ENCODE measurements at places on chromosomes 12 and 14.

- DNase-seq, result no peak
Observed at GRCh38 chr12:82958966-82959365, 272.3 kb downstream of the TMTC2 start.

- no peak for DNase-seq
Observed at GRCh38 chr12:54603872-54604271, 15.4 kb upstream of the PPP1R1A start.

DNA sequence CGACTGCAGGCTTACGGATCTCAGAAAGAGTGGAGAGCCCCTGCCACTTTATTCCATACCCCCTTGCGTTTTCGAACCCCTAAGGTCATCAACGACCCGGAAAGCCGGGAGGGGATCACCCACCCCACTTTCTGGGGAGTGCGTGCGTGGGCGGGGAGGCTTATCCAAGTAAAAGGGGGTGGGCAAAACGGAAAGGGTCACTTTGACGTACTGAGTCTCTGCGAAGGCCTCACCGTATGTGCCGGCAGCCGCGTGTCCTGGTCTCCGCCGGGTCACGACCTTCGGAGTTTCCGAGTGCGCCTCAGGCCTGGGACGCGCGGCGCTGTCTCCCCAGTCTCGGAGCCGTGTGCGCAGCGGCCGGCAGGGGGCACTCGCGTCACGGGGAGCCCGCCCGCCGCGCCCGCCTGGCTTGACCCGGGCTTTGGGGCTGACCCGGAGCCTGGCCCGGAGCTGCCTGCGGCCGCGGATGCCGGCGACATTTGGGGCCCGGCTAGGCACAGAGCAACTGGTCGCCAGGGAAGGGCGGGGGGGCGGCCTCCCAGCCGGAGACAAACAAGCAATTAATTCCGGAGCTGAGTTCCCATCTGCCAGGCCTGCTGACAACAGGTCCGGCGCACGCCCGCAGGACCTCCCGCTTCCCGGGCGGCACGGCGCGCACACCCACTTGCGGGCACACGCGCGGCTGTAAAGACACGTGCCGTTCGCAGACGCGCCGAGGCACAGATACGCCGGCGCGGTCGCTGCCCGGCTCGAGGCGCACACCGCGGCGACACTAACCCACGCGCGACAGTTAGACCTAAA lies 890 bp upstream of the KIF26A start:
- DNase-seq, result peak; percentile 51

GRCh38 chr14:69613312-69614073 lies 2.1 kb downstream of the SUSD6 start:
- DNase-seq, result no peak

DNA sequence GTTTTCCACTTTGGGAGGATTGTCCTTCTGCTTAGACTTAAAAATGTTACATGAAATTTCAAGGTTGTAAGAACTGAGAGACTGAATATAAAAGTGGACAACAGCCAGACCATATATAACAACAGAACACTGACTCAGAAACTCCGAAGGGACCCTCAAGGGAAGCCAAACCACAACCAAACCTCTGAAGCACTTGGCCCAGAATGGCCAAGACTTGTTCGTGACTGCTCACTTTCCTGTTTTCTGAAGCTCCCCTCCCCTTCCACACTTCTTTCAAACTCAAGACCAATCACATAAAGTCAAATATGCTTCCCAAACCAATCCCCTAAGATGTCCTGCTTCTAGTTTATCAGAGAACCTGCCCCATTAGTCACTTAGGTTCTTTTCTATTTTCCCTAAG lies 13.7 kb downstream of the OR6J1 start:
- DNase-seq, result no peak

DNA sequence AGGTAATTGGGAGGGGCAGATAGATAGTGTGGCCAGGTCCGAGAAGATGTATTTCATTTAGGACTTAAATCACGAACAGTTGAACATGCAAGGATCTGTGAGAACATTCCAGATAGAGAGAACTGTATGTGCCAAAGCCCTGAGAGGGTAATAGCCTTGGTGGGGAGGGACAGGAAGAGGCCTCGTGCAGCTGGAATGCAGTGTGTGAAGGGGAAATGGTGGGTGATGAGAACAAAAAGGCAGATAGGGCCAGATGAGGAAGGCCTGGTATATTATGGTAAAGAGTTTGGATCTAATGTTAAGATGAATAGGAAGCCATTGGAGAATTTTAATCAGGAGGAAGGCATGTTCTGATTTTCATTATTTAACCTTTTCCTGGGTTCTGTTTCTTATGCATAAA lies 136.3 kb downstream of the TPH2 start:
- no peak for DNase-seq

DNA sequence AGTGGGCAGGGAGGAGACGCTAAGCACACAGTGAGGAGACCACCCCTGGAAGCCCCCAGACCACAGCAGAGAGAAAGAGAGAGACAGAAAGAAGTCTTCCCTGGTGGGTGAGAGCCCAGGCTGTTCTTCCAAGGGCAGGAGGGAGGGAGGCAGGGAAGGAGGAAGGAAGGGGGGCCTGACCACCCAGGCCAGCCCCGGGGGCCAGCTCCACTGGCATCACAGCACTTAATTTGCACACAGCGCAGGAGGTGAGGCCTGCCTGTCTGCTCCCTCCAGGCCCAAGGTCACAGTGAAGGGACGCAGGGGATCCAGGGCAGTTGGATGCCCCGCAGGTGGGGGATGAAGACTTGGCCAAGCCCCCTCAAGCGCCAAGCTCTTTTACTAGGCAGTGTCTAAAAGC lies 141.9 kb upstream of the C14orf180 start:
- no peak for DNase-seq

GRCh38 chr14:21267886-21268616 lies 1.2 kb downstream of the HNRNPC start:
- no peak for DNase-seq

DNA sequence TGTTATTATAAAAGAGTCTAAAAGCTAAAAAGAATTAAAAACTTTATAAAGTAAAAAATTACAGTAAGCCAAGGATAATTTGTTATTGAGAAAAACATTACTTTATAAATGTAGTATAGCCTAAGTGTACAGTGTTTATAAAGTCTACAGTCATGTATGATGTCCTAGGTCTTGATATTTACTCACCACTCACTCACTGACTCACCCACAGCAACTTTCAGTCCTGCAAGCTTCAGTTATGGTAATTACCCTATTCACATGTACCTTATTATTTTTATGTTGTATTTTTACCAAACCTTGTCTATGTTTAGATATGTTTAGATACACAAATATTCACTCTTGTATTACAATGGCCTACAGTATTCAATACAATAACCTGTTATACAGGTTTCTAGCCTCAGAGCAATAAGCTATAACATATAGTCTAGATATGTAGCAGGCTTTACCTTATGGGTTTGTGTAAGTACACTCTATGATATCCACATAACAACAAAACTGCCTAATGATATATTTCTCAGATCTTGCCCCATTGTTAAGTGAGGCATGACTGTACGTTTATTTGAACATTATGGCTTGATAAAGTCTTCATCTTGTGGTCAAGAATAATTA lies 113.7 kb upstream of the KITLG start:
- DNase-seq, result no peak

GRCh38 chr14:86015941-86016340 lies 486.0 kb downstream of the FLRT2 start:
- no peak for DNase-seq

GRCh38 chr14:101977311-101978071 lies 13.1 kb downstream of the DYNC1H1 start:
- no peak for DNase-seq

GRCh38 chr14:52279408-52279807 lies 11.9 kb downstream of the PTGDR start:
- DNase-seq, result no peak

- DNase-seq, result no peak
Observed at GRCh38 chr14:105501504-105502291, 10.7 kb downstream of the TEDC1 start.

DNA sequence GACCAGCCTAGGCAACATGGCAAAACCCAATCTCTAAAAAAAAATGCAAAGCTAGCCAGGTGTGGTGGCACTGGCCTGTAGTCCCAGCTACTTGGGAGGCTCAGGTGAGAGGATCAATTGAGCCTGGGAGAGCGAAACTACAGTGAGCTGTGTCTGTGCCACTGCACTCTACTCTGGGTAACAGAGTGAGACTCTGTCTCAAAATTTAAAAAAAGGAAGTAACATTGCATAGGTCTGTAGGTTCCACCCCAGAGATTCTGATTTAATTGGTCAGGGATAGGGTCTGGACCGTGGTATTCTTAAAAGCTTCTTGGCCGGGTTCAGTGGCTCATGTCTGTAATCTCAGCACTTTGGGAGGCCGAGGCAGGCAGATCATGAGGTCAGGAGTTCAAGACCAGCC lies 26.2 kb downstream of the ZC2HC1C start:
- no peak for DNase-seq

DNA sequence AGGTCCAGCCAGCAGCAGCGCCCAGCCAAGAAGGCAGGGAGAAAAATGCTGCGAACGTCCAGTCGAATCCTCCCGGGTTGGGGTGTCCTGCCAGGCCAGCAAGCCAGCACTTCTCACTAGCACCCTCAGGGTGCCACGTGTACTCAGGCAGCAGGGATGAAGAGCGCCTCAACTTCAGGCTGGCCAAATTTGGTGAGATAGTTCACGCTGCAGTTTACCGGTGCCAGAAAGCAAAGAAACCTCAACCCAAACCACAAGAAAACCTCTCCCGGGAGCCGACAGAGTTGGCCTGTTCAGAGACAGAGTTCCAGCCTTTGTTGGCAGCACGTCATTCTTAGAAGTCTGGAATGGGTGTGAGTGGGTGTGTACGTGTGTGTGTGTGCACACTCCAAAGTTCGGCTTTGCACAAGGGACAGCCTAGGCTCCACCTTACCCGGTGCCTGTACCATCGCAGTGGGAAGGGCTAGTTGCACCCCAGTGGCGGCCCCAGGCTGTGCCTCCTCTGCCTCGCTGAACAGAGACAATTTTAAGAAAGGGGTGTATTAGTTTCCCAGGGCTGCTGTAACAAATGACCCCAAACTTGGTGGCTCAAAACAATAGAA lies 42.1 kb downstream of the ELK3 start:
- no peak for DNase-seq

GRCh38 chr14:36383767-36384431 lies 63.5 kb upstream of the MBIP start:
- DNase-seq, result no peak

GRCh38 chr14:77037938-77038568 lies 9.5 kb upstream of the IRF2BPL start:
- no peak for DNase-seq

- DNase-seq, result no peak
Observed at GRCh38 chr12:110906083-110906482, 14.3 kb downstream of the MYL2 start.

DNA sequence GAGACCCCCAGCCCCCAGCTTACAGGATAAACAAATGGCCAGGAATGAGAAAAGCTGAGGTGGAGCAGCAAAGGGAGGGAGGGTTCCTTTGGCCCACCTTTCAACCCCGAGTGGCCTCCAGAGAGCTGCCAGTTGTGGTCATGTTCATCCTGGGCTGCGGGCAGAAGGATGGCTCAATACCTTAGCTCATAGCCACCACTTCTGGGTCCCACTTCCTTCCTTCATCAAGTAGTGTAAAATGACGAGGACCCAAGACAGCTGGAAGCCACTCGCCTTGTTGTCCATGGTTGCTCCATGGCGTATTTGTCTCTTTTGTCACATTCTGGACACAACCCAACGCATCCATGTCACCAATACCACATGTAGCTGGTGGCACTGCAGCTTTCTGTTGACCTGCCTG lies 24.2 kb downstream of the CRACR2A start:
- no peak for DNase-seq

- no peak for DNase-seq
Observed at GRCh38 chr14:35754671-35755070, 54.4 kb downstream of the RALGAPA1 start.

DNA sequence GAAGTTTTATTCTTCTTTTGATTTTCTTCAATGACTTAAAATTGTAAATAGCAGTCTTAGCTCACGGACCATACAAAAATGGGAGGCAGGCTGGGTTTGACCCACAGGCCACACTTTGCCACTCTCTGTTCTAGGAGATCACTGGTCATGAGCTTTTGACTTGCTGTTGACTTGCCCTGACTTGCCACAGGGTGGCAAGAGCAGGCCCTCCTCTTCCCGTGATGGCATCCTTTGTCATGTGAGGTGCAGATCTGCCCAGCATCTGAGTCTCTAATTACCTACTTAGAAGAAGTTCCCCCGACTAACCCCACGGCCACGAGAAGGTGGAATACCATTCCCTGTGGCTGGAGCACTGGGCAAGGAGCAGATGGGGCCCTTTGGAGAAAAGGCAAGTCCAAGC lies 81.0 kb upstream of the SCAF11 start:
- DNase-seq, result no peak

DNA sequence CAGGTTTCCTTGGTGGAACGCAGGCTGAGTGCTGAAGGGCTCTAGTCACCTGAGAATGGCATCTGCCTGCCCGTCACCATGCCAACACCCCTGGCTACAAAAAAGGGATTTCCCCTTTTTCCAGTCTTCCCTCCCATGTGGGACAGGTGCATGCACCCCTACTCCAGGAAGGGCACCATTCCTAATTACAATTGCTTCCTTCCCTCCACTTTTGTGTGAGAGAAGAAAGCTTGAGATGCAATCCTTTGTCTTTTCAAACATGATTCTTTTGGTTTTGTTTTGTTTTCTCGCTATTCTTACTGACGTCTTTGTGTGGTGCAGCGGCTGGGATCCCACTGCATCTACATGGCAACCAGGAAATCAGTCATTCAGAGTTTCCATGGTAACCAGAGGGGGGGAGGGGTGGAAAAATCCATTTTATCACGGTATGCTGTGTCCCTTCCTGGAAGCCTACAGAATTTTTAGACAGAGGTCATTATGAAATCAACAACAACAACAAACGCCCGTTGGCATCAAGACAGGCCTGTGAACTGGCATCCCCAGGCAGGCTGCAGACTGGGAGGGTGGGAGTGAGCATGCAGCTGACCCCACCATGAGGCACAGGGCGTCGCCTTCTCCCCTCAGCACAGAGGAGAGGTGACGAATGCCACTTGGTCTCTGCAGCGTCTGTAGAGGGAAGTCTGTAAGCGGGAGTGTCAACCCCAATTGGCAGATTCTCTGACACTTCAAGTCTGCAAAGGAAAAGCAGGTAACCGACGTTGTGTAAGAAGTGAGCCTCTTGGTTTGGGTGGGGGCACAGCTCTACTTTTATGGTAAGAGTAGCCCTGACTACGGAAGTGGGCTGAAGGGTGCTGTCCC lies 13.6 kb upstream of the GNG2 start:
- DNase-seq, result peak; percentile 85

DNA sequence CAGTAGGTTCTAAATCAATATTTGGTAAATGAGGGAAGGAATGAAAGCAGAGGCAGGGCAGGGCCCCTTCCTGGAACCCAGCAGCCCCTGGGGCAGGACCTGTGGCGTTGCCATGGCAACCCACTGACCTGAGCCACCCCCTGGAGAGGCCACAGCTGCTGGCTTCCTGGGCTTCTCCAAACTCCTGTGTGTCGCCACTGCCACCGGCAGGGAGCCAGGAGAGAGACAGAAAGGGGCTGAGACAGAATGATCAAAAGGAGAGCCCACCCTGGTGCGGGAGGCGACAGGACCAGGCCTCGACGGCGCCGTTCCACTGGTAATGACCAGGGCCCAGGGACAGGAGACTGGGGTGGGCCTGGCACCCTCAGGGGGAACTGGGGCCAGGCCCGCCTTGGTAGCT lies 18.2 kb downstream of the RFX4 start:
- DNase-seq, result no peak

Data from COR-L47 (cell line).